ENCODE measurements at places on chromosomes 16 and 17. TPM values are rescaled to one million over a fixed set of nuclear protein-coding genes. Genes with fewer than 3 reads are reported as not detected.

The MSL1 gene
- total RNA-seq, result 84.9 TPM

The KCNH4 gene
- not detected for total RNA-seq

GRCh38 chr16:80994451-80994850 is 12.2 kb downstream of the CMC2 start:
- H3K27me3 ChIP-seq, result no peaks in the 10 kb centered on the region
- H3K27ac ChIP-seq, result no peak overlapping the region
- H3K36me3 ChIP-seq, result no peaks in the 10 kb centered on the region
- no peak overlapping the region for H3K4me3 ChIP-seq
- no peak for DNase-seq

DNA sequence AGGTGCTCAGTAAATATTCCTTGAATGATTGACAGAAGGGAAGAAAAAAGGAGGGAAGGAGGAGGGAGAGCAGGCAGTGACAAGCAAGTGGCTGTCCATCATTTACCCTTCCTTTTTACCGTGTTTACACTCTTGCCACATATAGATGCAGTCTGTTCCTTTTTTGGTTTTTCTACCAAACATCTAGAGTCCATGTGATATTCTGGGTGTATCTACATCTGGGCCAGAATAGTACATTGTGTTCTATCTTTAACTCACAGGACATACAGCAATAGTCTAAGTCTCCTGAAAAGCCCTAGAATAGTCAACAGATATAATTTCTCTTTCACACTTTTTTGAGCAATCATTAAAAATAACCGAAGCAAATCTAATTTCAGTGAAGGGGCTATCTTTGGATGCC is 33.5 kb downstream of the KCNJ2 start:
- H3K4me1 ChIP-seq, result no peaks in the 10 kb centered on the region
- no peak overlapping the region for H3K4me3 ChIP-seq
- no peak overlapping the region for H3K27ac ChIP-seq
- H3K36me3 ChIP-seq, result no peaks in the 10 kb centered on the region
- no peak for DNase-seq

- H3K4me3 ChIP-seq, result no peak overlapping the region
- no peaks in the 10 kb centered on the region for H3K36me3 ChIP-seq
- no peaks in the 10 kb centered on the region for H3K4me1 ChIP-seq
- H3K27me3 ChIP-seq, result no peaks in the 10 kb centered on the region
- DNase-seq, result peak; percentile 19
Measured at GRCh38 chr17:75808905-75809621, 24.5 kb downstream of the UNK start.

- no peak overlapping the region for H3K4me3 ChIP-seq
- no peak overlapping the region for H3K27ac ChIP-seq
- no peaks in the 10 kb centered on the region for H3K36me3 ChIP-seq
- peaks cover 3% of the 10 kb centered on the region for H3K27me3 ChIP-seq
- H3K4me1 ChIP-seq, result no peaks in the 10 kb centered on the region
Measured at GRCh38 chr17:48551214-48551555, 6.3 kb upstream of the HOXB2 start.

DNA sequence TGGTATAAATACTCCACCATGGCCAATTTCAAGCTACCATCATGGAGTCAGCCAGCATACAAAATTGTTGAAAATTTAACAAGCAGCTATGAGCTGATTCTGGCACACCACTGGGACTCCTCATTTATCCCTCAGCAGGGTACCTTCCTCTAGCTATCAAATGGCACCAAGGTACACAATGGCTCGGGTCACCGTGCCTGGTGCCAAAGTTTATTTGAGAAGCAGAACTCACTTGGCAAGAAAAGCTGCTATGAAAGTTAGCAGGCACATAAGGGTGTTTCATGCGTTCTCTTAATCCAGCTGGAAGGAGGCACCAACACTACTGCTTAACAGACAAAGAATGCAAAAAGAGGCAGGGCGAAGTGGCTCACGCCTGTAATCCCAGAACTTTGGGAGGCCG is 51.6 kb downstream of the IKZF3 start:
- H3K4me1 ChIP-seq, result no peaks in the 10 kb centered on the region
- H3K27me3 ChIP-seq, result no peaks in the 10 kb centered on the region
- DNase-seq, result no peak
- H3K36me3 ChIP-seq, result no peaks in the 10 kb centered on the region

- no peaks in the 10 kb centered on the region for H3K36me3 ChIP-seq
- H3K4me1 ChIP-seq, result peaks cover 3% of the 10 kb centered on the region
- H3K4me3 ChIP-seq, result no peak overlapping the region
Measured at GRCh38 chr16:10552281-10552680, 28.1 kb downstream of the EMP2 start.

- H3K36me3 ChIP-seq, result no peaks in the 10 kb centered on the region
- no peaks in the 10 kb centered on the region for H3K27me3 ChIP-seq
- peaks cover 6% of the 10 kb centered on the region for H3K4me1 ChIP-seq
- no peak for DNase-seq
- no peak overlapping the region for H3K4me3 ChIP-seq
Measured at GRCh38 chr17:65181237-65182061, 44.3 kb downstream of the RGS9 start.

The MYL11 gene
- total RNA-seq, result not detected

- no peak overlapping the region for H3K27ac ChIP-seq
- H3K4me3 ChIP-seq, result no peak overlapping the region
- H3K36me3 ChIP-seq, result no peaks in the 10 kb centered on the region
- H3K27me3 ChIP-seq, result no peaks in the 10 kb centered on the region
Measured at GRCh38 chr16:47872225-47872624, 283.6 kb downstream of the ABCC12 start.

The CHTF8 gene
- total RNA-seq, result 69.3 TPM

DNA sequence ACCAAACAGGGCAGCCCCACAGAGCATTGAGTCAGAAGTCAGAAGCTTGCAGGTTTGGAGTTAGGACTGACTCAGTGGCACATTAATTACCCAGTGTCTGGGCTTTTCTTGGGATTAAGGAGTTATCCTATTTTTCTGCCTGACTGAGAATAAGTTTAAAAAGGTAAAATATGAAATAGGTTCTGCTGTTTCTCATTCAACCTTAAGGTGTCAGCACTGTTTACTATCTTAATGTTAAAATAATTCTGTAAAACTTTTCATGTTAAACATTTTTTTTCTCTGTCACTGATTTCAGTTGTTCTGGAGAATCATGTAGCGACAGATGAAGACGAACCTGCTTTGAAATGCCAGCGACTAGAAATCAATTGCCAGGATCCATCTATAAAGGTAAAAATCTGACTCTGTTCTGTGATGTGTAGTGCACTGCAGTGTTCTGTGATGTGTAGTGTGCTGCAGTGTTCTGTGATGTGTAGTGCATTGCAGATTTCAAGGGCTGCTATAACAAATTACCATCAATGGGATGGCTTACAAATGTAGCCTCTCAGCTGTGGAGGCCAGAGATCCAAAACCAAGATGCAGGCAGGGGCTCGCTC is 128.0 kb downstream of the LAT start:
- peaks cover 7% of the 10 kb centered on the region for H3K4me1 ChIP-seq
- no peak overlapping the region for H3K27ac ChIP-seq
- H3K4me3 ChIP-seq, result no peak overlapping the region
- H3K27me3 ChIP-seq, result no peaks in the 10 kb centered on the region
- DNase-seq, result no peak
- no peaks in the 10 kb centered on the region for H3K36me3 ChIP-seq

GRCh38 chr16:6918646-6919045 is 414.0 kb upstream of the RBFOX1 start:
- H3K4me1 ChIP-seq, result no peaks in the 10 kb centered on the region
- H3K4me3 ChIP-seq, result no peak overlapping the region
- DNase-seq, result no peak
- H3K36me3 ChIP-seq, result no peaks in the 10 kb centered on the region

DNA sequence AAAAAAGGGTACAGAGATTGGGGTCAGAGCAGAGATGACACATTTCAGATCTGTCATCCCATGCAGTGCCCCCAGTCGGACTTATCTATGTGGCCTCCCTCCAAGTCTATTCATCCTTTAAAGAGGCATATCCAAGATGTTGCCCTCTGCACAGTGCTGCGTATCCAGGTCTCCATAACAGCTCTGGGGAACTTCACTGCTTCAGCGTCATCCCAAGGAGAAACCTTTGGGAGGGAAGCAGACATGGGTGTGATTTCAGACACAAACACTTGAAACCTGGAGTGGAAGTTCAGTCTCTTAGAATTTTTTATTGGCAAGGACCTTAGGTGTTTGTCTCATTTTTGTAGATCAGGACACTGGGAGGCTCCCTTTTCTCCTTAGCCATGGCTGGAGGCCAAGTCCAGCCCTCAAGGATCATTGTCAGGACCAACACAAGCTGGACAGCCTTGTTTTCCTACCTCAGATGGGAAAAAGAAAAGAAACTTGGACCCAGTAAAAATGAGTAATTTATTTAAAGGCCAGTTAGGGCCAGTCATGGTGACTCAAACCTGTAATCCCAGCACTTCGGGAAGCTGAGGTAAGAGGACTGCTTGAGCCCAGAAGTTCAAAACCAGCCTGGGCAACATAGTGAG is 23.9 kb upstream of the NLK start:
- H3K4me1 ChIP-seq, result peaks cover 2% of the 10 kb centered on the region
- H3K4me3 ChIP-seq, result no peak overlapping the region
- H3K27ac ChIP-seq, result no peak overlapping the region
- no peaks in the 10 kb centered on the region for H3K27me3 ChIP-seq

- H3K27me3 ChIP-seq, result no peaks in the 10 kb centered on the region
- no peaks in the 10 kb centered on the region for H3K36me3 ChIP-seq
Measured at GRCh38 chr17:75927286-75927922, 13.4 kb downstream of the FBF1 start.

The NAGS gene
- 1.5 TPM for total RNA-seq

The TOP2A gene
- total RNA-seq, result 0.82 TPM

DNA sequence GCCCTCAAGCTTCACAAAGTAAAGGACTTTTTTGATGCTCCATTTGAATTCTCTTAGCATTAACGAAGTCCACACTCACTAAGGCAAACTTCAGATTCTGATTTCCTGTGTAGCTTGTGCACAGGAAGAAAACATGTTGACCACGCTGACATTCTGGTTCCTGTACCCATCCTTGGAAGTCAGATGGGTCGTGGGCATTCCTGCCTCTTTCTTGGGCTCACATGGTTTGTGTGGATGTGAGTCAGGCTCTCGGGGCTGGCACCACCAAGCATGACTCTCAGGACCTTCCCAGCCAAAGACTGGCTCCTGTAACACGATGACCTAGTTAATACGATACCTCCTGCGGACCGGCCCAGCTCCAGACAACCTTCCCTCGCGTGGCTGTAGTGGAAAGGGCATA is 32.8 kb downstream of the ARSG start:
- no peak for DNase-seq
- no peaks in the 10 kb centered on the region for H3K36me3 ChIP-seq
- no peak overlapping the region for H3K4me3 ChIP-seq
- no peaks in the 10 kb centered on the region for H3K27me3 ChIP-seq

DNA sequence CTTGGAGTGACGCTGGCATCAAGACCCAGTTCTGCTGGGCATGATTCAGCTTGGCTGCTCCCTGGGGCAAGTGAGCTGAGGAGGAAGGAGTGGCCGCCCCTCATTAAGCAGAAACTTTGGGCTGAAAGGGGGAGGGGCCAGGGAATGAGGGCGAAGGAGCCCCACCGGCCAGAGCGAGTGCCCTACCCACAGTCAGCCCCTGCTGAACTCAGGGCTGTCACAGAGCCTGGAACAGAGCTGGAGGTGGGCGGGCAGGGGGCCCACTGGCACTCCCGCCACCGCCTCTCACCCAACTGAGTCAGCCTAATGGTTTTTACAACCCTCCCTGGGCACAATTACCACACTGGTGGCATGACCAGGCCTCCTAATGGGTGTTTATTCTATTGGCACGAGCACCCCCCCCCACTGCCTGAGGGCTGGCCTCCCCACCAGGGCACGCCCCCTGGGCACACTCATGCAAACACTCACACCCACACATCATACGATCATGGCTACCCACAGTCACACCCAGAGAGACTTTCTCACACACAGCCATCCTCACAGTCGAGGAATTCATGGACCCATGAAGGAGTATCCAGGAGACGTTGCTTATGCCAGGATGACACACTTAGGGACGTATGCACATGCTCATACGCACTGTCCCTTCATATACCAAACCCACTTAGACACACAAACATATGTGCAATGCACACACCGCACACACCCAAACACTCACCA is 19.2 kb downstream of the UNC119 start:
- no peak overlapping the region for H3K27ac ChIP-seq
- no peaks in the 10 kb centered on the region for H3K36me3 ChIP-seq
- no peaks in the 10 kb centered on the region for H3K4me1 ChIP-seq
- H3K4me3 ChIP-seq, result no peak overlapping the region
- DNase-seq, result no peak

DNA sequence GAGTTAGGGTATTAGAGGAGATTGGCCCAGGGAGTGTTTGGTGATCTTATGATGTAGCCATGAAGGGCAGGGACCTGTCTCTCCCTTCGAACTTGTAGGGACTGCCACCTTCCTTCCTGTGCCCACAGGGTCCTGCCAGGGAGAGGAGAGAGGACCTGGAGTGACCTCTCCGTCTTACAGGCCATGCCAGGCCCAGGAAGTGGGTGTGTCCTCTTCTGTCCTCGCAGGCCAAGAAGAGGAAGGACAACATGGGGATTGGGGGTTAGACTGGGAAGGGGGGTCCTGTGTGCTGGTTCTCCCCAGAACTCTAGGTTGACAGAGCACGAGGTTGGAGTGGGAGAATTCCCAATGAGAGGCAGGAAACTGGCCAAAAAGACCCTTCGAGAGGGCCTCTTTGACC is 43.4 kb upstream of the TAC4 start:
- H3K4me3 ChIP-seq, result no peak overlapping the region
- peaks cover 3% of the 10 kb centered on the region for H3K4me1 ChIP-seq
- no peaks in the 10 kb centered on the region for H3K36me3 ChIP-seq
- DNase-seq, result no peak
- no peak overlapping the region for H3K27ac ChIP-seq
- H3K27me3 ChIP-seq, result no peaks in the 10 kb centered on the region

The TBC1D28 gene
- not detected for total RNA-seq

- no peak overlapping the region for H3K27ac ChIP-seq
- H3K27me3 ChIP-seq, result no peaks in the 10 kb centered on the region
- no peak overlapping the region for H3K4me3 ChIP-seq
- H3K4me1 ChIP-seq, result no peaks in the 10 kb centered on the region
Measured at GRCh38 chr17:10624969-10625368, 32.1 kb downstream of the MYH3 start.

DNA sequence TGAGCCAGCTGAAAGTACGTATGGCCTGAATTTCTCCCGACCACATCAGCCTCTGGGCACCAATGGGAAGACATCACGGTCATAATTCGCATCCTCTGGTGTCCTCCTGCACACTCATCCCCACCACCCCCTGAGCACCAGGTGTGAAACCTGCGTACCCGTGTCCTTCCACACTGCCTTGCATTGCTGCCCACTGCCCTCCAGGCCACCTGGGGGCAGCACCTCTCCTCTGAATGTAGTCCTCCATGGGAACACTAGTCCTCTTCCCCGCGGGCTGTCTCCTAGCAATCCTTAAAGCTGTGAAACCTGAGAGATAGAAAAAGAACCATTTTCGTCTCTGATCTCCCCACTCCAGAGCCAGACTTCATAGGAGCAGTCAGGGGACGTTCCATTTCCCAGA is 125.5 kb downstream of the ZNF18 start:
- no peak overlapping the region for H3K27ac ChIP-seq
- no peaks in the 10 kb centered on the region for H3K27me3 ChIP-seq
- H3K36me3 ChIP-seq, result no peaks in the 10 kb centered on the region
- no peak overlapping the region for H3K4me3 ChIP-seq
- DNase-seq, result no peak

- no peak overlapping the region for H3K27ac ChIP-seq
- no peak overlapping the region for H3K4me3 ChIP-seq
- H3K36me3 ChIP-seq, result no peaks in the 10 kb centered on the region
- H3K4me1 ChIP-seq, result no peaks in the 10 kb centered on the region
Measured at GRCh38 chr17:70606086-70606485, 436.8 kb downstream of the KCNJ2 start.

The ANKRD40CL gene
- not detected for total RNA-seq

The SP6 gene
- total RNA-seq, result 4.3 TPM

Data from ovary (tissue), 10 donors.